Activated CD4-positive, alpha-beta T cell treated with anti-CD3 and anti-CD28 coated beads, Interleukin-2, amount 10 ng/mL, durations not matched to agents 7 days and 5 days (primary cell): ENCODE measurements at places on chromosomes 4 and X. TPM values are rescaled to one million over a fixed set of nuclear protein-coding genes. Genes with fewer than 3 reads are reported as not detected.

Gene PDLIM3
- total RNA-seq: not detected

Gene BRS3
- not detected for total RNA-seq

Gene SPANXA2
- not detected for total RNA-seq

GRCh38 chrX:67435536-67435935 is 108.3 kb upstream of the AR start:
- no peaks in the 10 kb centered on the region for H3K4me1 ChIP-seq
- no peak overlapping the region for H3K4me3 ChIP-seq
- H3K36me3 ChIP-seq: no peaks in the 10 kb centered on the region
- no peak overlapping the region for H3K27ac ChIP-seq
- no peak for DNase-seq

DNA sequence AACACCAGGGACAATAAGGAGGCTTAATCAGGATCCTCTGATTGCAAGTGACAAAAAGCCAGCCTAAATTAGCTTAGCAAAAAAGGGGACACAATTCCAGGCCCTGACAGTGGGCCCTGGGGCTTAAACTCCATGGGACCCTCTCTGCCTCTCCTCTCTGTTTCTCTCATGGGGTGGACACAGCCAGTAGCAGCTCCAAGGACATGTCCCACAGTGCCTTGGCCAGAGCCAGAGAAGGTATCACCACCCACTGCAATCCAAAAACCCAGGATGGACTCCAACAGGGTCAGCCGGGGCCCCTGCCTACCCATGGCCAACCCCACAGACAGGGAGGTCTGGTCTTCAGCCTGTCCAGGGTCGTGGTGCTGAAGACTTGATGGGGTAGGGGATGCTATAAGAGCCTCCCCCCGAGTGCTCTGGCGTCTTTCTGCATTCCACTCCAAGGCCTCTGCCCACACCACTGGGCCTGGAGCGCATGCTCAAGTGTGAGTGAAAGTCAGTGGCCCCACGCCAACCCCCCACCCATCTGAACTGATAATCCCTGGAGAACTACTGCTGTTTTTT is 19.7 kb upstream of the PPP2R2C start:
- no peaks in the 10 kb centered on the region for H3K4me1 ChIP-seq
- no peak overlapping the region for H3K27ac ChIP-seq
- H3K4me3 ChIP-seq: no peak overlapping the region
- no peaks in the 10 kb centered on the region for H3K36me3 ChIP-seq
- DNase-seq: no peak

DNA sequence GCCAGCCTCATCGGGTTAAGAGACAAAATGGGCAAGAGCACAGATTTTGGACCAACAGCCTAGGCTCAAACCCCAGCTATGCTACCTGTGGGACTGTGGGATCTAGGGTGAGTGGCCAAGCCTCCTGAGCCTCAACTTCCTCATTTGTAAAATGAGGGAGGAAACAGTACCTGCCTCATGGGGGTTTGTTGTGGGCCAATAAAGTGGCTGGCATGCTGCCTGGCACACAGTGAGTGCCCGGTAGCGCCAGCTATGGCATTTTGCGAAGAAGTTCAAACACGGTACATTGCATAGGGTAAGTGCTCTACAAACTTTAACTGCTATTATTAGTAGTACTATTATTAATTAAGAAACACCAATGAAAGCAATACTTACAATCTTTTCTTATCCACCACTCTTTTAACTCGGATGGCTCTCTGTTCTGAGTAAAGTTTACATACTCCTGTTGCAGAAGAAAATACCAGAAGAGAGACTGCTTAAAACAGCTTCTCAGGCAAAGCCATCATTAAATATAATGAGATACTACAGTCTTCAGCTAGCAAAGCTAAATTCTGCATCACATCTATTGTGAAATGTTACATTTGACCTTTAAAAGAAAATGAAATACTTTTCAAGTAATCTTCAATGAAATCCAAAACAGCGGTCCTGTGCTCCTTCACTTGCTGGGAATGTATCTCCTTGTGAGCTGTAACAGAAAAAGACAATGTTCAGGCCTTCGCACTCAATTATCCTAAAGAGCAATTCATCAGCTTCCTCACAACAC is 70.1 kb downstream of the NSG1 start:
- peaks cover 6% of the 10 kb centered on the region for H3K36me3 ChIP-seq
- H3K27me3 ChIP-seq: no peaks in the 10 kb centered on the region
- no peak overlapping the region for H3K4me3 ChIP-seq
- H3K4me1 ChIP-seq: peaks cover 4% of the 10 kb centered on the region

- no peaks in the 10 kb centered on the region for H3K4me1 ChIP-seq
- no peak overlapping the region for H3K4me3 ChIP-seq
- H3K27ac ChIP-seq: no peak overlapping the region
- no peaks in the 10 kb centered on the region for H3K36me3 ChIP-seq
- H3K27me3 ChIP-seq: no peaks in the 10 kb centered on the region
- DNase-seq: no peak
Measured at GRCh38 chr4:19496756-19497155, 754.9 kb upstream of the SLIT2 start.

DNA sequence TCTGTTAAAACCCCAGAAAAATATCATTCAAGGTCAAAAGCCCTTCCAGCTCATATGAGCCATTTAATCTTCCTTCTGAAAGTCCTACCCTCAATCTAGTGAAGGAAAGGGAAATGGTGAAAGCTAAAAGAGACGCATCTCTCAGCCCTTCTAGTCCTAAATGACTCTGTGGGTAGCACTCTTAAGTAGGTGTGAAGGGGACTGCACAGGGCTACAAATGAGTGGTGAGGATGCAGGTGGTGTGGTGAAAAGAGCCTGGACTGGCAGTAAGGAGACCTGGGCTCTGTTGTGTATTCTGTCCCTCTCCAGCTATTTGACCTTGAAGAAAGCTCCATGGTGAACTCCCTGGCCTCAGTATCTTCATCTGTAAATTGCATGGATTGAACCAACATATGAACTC is 671.8 kb upstream of the DIPK2B start:
- H3K4me3 ChIP-seq: no peak overlapping the region
- no peaks in the 10 kb centered on the region for H3K36me3 ChIP-seq
- no peak for DNase-seq
- no peak overlapping the region for H3K27ac ChIP-seq
- H3K4me1 ChIP-seq: no peaks in the 10 kb centered on the region

GRCh38 chr4:158624889-158625478 is 46.7 kb downstream of the C4orf46 start:
- H3K36me3 ChIP-seq: no peaks in the 10 kb centered on the region
- no peak overlapping the region for H3K4me3 ChIP-seq
- no peaks in the 10 kb centered on the region for H3K4me1 ChIP-seq
- H3K27me3 ChIP-seq: peaks cover 17% of the 10 kb centered on the region
- peak; percentile 8 for DNase-seq

- H3K4me3 ChIP-seq: no peak overlapping the region
- no peaks in the 10 kb centered on the region for H3K4me1 ChIP-seq
- H3K27me3 ChIP-seq: peaks cover 5% of the 10 kb centered on the region
Measured at GRCh38 chr4:6456450-6456849, 16.0 kb downstream of the PPP2R2C start.
